ENCODE measurements at places on chromosomes 1 and 21.

DNA sequence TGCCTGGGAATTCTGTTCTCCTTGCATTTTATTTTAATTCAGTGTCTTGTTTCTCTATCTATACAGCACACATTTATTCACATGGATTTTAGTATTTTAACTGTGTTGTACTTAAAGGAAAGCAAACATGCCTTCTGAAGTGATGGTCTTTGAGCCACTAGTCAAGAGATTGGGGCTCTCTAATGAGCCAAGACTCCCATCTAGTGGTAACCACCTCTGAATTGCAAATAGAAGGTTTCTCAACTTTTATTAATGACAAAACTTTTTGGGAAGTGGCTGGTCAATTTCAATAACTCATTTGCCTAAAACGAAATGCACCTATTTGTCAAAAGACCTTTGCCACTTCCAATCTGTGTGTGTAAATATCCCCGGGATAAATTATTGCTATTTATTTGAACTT is 199.6 kb downstream of the LTN1 start:
- DNase-seq: peak; percentile 45

DNA sequence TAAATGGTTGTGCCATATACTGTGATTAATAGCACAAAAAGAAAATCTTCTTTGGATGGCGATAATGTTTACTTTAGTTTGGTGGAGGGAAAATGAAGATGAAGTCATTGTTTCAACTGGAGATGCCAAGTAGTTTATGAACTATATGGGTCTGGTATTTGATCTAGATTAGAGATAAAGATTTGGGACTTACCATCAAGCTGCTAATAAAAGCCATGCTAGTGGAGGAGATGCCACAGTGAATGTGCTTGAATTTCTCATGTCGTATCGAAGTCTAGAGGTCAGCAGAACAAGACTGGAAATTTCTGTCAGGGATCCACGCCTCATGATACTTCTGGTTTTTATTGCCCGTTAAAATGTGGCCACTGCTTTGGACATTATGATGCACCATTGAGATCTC is 742.0 kb downstream of the NCAM2 start:
- DNase-seq: peak; percentile 68

- DNase-seq: no peak
These were observed 178.6 kb downstream of the TGFBR3 start for GRCh38 chr1:91707114-91707889.

DNA sequence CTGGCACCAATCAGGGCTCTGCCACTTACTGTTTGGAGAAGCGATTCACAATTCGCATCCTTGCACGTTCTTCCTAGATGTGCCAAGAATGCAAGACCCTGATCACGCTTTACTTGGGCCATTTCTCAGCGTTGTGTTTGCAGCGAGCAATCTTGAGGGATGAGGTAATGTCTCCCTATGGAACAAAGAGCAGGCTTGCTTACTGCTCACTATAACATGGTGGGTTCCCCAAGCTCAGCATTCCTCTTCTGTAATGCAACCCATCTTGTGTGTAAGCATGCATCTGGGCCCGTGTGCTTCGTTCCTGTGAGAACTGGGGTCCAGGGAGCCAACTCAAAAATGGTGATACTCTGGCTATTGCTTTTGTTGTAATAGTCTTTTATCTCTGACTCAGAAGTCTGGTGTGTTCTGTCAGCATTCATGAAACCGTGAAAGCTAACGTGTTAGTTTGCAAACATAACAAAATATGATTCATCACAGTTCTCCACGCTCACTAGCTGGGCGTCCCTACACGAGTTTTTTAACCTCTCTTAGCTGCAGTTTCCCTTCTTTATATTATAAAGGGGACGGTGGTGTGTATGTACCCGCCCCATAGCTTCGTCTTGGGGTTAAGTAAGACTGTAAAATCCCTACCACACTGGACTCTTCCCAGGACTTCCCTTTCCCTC is 33.3 kb downstream of the DNTTIP2 start:
- DNase-seq: peak; percentile 91

DNA sequence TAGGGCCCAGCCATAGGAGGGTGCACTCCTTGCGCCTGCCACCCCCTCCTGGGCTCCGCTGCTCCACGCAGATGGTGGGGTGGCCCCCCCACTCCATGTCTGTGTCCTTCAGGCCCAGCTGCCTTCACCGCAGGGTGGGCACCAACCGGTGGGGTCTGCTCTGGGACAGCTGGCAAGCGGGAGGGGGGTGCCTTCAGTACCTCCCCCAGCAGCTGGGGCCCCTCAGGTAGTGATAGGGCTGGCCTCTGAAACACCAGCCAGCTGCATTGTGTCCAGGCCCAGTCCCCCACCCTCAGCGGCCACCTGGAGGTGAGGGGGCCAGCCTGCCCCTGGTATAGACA is 360 bp downstream of the GJC2 start:
- DNase-seq: no peak

DNA sequence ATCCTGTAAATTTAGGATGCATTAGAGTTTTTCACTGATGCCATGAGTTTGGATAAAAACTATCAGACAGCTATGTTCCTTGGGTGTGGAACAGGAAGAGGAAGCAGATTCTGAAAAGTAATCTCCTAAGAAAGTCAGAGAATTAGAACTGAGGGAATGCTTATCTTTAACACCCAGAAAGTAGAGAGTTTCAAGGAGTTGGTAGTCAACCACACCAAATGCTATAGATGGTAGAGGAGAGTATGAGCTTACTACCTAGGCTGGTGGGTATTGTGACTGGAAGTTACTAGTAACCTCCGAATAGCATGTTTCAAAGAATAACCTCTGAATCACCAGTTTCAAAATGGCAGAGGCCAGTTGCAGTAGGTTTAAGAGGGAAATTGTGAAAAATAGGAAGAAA is 288.0 kb downstream of the HMCN1 start:
- no peak for DNase-seq

DNA sequence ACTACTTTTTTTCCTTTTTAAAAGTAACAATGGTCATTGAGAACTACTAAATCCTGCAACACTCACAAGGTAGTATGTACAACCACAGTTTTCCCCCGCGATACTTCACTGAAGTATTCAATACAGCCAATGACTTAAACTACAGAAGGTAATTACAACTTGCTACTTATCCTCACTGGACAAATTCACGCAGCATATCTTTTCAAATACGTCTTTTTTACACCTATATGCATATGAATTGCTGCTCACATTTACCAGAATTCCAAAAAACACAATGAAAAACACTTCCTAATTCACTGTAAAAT is 12.4 kb downstream of the NRIP1 start:
- DNase-seq: no peak

GRCh38 chr1:15016526-15016925 is 137.0 kb upstream of the TMEM51 start:
- no peak for DNase-seq

DNA sequence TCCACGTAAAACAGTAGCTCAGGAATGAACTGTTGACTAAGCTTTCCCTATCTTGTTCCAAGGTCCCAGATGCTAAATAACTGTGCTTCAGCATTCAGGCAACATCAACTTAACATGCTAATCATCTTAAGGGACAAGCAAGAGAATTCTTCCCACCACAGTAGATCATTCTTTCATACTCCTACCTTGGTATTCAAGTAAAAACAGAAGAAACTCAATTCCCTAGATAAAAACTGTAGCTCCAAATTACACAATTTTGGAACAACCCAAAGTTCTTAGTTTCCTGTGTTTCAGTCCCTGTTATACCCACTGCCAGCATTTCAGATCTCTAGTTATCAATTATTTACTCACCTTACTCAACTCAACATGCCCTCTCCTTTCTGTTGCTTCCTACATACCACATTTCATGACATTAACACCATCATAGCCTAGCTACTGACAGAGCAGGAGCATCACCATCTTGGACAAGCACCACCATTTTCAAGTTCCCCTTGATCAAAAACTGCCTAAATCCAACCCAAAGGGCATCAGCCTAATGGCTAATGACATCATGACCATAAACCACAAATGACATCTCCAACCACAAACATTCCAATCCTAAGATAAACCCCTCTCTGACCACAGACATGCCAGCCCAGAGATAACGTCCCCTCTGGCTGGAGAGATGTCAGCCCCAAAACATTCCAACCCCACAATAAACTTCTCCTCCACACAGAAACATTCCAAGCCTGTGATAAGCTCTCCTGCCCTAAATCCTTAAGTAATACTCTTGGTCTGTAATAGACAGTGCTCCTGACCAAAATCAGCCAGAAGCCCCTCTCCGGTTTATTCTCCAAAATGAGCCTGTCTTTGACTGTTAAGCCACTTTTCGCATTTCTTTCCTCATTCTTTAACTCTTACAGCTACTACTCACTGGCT is 191.2 kb downstream of the RERE start:
- peak; percentile 99 for DNase-seq

GRCh38 chr1:226384717-226385116 is 23.2 kb downstream of the PARP1 start:
- no peak for DNase-seq

DNA sequence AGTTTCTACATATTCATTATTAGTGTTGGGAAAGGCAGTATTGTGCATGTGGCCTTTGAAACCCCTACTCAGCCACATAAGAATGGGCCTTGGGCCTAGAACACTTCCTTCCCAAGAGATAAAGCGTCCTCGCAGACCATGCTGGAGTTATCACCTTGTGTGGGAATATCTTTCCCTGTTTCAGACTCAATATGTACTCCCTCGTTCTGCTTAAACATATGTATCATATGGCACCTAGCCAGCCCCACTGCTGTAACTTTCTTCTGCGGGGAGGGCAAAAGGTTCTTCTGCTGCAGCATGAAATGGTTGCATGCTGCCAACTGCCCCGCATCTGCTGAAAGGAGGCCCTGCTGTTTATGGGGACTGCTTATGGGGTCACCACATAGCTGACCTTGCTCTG is 92.0 kb downstream of the CRB1 start:
- DNase-seq: no peak

GRCh38 chr1:6205849-6206519 is at the start of gene RNF207:
RNF207 (plus strand) TSS chr1:6206119; CDS start chr1:6206536, 417 bp downstream.
- DNase-seq: peak; percentile 83

GRCh38 chr1:36446746-36447145 is 3.5 kb downstream of the OSCP1 start:
- no peak for DNase-seq

GRCh38 chr1:46399307-46399706 is 5.2 kb downstream of the FAAH start:
- no peak for DNase-seq

DNA sequence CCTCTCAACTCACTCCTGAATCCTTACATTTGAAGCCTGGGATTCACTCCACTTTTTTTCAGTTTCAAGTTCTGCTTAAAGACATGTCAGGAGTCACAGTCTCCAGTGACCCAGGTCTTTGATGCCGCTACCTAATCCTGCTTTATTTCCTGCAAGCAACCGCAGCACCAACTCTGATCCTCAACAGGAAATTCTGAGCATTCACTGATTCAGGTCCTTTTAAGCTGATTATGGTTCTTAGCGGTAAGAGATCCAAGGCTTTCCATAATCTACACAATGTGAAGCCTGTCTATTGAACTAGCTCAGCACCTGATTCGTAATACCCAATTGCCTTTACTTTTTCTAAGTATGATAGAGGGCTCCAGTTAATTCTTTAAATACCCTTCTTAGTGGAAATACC is 43.7 kb upstream of the PIGC start:
- no peak for DNase-seq

DNA sequence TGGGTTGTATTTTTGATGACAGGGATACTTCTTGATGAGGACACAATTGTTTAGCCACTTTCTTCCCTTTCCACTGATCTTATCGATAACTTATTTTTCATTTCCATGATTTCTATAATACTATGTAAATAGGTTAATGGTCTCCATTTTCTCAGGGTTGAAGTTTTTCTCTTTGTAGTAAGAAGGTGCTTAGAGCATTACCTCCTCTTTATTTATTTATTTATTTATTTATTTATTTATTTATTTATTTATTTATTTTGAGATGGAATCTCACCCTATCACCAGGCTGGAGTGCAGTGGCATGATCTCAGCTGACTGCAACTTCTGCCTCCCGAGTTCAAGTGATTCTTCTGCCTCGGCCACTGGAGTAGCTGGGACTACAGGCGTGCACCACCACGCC is 70.4 kb downstream of the UBE4B start:
- no peak for DNase-seq

DNA sequence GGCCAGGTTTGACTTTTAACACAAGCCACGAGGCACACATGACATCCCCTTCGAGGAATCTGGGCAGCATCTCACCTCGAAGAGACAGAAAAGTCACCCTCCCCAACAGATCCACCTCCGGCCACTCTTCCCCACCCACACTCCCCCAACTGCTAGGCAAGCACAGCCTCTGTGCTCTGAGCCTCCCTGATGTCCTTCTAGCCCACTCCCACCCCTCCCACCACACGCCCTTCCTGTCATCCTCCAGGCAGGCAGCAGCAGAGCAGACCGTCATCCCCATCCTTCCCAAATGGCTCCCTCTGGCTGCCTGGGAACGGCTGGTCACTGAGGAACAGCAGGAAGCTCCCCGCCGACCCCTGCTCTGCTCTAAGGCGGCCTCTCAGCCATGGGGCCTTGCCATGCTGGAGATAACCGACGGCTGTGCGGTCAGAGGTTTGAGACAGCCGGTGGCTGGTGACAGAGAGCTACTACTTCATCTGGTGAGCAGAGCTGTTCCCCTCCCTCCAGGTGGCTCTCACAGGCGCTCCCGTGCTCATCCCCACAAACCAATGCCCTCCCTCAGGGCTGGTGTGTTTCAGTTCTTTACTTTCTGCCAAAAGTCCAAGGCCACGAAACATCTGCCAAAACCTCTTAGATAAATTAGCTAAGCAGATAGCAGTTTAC is 25.6 kb downstream of the NPHP4 start:
- no peak for DNase-seq

DNA sequence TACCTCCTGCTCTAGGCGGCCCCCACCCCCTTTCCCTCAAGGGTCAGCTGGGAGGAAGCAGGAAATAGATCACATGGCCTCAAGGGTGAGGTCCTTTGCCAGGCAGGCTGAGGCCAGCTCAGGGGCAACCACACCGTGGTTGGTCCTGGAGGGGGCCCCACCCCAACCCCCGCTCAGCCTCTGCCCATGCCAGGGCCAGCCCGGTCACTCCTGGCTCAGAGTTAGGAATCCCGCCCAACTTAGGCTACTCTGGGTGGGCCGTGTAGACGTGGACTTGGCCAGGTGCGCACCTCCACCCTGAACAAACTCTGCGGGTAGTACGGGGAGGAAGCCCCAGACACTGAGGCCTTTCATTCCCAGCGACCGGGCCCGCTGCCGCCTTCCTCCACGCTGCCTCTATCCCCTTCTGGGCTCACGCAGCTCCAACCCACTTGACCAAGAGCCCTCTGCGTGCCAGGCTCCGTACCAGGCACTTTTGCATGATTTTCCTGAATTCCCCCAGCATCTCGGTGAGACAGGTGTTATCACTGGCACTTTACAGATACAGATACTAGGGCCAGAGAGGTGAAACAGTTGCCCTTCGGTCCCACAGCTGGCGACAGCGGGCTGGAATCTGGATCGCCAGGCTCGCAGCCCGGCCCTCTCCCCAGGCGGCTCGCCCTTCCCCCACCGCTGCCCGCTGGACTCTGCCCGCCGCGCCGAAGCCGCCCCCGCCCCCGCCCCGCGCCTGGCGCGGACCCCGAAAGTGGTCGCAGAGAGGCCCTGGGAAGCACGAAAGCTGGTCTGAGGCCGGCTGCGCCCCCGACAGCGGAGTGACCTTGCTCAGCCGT is 769 bp downstream of the GALE start:
- DNase-seq: peak; percentile 80

GRCh38 chr1:92503043-92503925 is 16.6 kb upstream of the GFI1 start:
- no peak for DNase-seq

GRCh38 chr1:62523860-62524259 is 73.5 kb upstream of the ANGPTL3 start:
- no peak for DNase-seq
